ENCODE measurements at places on chromosomes 12 and 14.

DNA sequence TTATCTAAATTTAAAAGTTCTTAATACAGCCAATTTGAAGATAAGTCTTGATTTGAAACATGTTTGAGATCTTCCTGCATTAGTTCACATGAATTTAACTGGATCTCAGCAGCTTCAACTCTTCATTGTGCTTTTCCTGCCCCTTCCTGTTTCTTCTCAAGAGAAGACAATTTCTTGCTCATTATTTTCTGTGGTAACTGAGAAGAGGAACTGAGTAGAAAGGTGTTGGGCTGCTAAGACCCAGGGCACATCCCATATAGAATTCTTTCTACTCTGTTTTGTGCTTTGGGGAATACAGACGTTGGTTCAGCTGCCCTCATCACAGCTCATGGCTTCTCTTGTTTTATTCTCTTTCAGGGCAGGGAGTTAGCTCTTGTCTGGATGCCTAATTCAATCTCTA lies 110.2 kb downstream of the SNAPC1 start:
- DNase-seq, result no peak

DNA sequence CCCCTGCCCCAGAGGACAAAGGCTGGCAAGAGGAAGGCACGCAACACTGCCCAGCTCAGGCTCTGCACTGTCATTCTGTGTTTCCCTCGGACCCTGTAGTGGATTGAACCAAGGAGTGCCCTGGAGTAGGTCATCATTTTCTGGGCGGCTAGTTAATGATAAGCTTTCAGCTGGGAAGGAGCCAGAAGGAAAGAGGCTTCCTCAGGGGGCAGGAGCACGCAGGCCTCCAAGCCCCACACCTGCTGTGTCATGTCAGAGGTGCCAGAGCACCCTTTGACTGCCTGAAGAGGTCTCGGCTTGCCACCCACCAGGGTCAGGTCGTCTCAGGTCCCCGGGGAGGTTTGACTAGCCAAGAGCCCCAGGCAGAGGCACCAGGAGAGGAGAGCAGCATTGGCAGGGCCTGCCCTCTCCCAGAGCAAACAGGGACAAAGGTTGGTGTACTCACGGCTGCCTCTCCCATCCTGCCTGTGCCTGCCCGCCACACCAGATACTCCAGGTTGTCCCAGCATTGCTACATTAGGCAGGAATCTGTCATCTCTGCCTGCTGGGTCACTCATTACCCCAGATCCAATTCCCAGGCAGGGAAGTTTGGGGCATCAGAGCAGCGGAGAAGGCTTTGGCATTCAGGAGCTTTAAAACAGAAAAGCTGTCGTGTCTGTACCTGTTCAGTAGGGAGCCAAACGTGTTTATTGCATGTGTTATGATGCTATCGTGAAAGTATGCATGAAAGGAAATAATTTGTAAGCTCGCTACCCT lies 33.5 kb upstream of the ATP2A2 start:
- no peak for DNase-seq

DNA sequence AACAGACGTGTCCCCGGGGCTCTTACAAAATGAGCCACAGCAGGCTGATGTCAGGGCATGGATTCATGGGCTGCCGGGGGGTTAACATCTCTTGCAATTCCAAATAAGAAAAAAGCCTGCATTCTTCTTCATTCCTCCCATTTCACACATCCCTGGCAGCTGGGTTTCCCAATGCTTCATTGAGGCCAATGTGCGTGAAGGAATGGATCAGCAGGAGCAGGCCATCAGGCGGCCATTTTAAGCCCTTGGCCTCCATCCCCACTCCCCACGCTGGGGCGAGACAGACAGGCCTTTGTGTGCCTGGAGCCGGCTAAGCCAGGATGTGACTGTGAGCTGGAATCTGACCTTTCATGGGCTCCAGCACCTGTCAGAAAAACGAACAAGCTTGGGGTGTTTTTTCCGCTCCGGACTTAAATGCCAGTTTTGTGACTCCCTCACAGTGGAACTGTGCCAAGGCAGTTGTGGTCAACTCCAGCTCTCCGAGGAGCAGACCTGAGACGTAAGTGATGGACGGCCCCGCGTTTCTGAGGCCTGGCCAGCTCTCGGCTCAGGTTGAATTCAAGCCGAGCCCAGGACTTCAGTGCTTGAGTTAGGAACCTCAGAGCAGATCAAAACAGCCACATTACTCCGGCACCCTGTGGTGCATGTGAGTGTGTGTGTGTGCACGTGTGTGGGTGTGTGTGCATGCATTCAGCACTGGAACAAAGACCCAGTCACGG lies 133.1 kb downstream of the TMEM30B start:
- peak; percentile 84 for DNase-seq

DNA sequence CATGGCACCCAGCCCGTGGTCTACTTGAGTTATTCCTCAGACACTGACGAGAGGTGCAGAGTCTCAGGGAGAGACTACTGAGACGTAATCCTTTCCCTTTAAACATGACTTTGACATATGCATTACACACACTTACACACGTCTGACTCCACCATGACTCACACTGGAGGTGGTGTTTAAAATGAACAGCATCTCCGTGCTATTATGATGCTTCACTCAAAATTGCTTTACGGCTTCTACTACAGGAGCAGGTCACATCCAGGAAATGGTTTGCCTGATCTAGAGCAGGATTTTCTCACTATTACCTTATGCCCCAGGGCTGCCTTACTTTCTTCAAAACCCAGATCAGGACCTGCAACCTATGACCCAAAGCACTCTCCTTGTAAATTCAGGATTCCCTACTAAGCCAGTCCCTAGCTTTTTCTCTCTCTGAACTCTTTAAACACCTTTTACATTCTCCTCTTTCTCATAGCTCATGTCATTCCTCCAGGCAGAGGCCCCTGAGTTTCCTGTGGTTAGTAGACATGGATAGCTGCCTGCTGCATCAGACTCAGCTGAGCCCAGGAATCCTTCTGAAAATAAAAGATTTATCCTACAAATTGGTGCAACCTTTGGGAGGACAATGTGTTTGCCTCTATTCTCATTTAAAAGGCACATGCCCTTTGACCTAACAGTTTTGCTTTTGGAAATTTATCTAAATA lies 31.2 kb downstream of the TMCC3 start:
- DNase-seq, result no peak

DNA sequence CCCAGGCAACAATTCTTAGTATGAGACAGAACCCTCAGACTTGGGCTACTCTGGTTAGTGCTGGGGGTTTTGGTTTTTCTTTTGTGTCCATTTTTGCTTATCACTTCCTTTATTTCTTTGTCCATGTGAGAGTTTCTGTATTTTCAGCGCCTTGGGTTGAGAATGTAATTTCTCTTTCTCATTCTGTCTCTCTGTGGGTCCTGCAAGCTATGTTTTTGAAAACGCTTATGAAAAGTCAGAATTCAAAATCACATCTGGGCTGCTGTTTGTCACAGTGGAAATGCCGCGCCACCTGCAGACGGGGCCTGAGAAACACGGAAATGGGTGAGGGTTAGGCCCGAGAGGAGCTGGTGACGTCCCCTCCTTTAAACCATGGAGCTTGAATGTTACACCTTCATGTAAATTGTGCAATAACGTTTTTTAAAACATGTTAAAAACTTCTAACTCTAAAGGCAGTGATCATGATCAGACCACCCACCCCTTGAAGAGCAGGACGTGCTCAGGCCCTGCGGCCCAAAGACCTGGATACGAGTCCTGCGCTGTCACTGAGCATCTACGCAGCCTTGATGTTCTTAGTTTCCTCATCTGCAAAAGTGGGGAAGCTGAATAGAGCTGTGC lies 26.1 kb downstream of the JDP2 start:
- no peak for DNase-seq

DNA sequence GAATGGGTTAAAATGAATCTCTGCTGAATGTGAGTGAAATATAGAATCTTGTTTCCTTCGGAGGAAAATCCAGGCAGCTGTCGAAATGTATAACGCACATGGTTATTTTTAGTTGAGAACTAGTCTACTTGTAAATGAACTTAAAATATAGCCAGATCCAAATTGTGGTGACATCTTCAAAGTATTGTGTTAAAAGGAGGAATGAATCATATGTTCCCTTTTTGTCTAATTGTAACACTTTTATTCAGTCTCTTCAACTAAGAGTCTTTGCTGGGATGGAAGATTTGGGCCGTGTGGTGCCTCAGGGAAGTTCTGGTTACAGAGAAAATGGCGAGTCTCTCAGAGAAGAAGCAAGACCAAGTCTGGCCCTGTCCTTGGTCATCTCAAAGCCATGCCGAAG lies 82.5 kb downstream of the SLC4A8 start:
- DNase-seq, result no peak

GRCh38 chr12:120215766-120216735 lies 15.1 kb upstream of the RPLP0 start:
- DNase-seq, result no peak

- no peak for DNase-seq
These were observed 289.5 kb upstream of the RGS6 start for GRCh38 chr14:71642715-71643114.

- no peak for DNase-seq
These were observed 5.9 kb downstream of the PSMB5 start for GRCh38 chr14:23028799-23029198.

DNA sequence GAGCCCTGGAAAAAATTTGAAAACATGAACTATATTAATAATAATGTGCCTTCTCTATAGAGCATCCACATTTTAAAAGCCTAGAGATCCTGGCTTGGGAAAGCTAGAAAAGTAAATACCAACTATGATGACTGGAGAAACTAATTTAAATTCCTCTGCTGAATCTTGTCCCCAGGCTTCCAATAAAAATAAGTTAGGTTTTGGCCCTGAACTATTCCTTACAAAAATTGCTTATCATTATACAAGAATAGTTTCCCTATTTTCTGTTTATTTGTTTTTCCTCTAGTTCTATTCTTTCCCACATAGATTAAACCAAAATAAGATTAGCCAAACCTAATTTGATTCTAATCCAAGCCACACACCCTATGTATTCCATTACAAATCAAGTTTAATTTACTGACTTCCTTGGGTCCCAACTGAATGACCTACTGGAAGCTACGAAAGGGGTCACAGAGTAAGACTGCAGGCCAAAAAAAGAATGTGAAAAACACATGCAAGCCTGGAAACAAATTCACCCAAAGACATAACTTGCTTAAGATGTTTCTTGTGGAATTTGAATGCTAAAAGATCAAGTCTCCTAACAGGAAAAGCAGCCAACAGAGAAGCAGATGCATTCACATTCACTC lies 133.0 kb downstream of the PAWR start:
- DNase-seq, result no peak

GRCh38 chr14:81305743-81306142 lies 85.0 kb upstream of the GTF2A1 start:
- DNase-seq, result no peak

DNA sequence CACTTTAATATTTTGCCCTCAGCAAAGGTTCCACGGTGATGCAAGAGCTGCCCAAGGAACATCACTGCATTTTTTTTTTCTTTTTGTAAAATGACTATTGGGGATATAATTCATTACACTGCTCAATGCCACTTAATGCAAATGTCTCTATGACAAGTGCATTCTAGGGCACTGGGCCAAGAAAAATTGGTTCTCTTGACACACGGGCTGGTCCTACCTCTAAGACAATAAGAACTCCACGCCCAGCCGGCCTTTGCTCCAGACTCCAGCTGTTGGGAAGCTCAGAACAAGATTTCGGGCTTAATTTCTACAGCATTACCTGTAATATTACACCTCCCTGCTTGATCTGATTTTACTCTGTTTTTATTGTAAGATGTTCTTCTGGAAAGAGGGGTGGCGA lies 48.8 kb upstream of the VRK1 start:
- DNase-seq, result no peak

- no peak for DNase-seq
These were observed 369.8 kb downstream of the AACS start for GRCh38 chr12:125434936-125435443.

DNA sequence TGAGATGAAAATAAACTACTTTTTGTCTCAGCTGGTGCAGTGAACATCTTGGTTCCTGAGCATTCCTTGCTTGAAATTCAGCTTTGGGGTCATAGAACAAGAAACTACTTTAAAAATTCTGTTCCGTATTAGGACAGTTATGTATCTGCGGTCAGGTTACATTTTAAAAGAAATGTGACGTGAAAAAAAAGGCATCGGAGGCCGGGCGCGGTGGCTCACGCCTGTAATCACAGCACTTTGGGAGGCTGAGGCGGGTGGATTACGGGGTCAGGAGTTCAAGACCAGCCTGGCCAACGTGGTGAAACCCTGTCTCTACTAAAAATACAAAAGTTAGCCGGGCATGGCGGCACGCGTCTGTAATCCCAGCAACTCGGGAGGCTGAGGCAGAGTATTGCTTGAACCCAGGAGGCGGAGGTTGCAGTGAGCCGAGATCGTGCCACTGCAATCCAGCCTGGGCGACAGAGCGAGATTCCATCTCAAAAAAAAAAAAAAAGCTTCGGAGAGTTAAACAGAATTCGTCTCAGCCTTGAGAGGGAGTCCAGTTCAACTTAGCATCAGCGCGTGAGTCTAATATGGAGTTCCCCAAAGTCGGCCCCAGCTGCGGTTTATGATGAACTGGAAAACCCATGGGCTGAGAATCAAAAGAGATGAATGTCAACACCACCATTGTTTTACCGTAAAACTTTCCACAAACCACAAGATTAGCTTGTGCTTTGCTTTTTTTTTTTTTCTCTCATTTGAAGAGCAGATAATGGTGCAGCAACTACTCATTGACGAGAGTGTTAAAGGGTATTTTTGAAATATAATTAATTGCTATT lies 2.1 kb upstream of the SLC2A13 start:
- DNase-seq, result no peak

GRCh38 chr14:29521526-29522137 lies 406.0 kb downstream of the PRKD1 start:
- no peak for DNase-seq

- DNase-seq, result no peak
These were observed 2.3 kb downstream of the NPAS3 start for GRCh38 chr14:32940711-32941667.

DNA sequence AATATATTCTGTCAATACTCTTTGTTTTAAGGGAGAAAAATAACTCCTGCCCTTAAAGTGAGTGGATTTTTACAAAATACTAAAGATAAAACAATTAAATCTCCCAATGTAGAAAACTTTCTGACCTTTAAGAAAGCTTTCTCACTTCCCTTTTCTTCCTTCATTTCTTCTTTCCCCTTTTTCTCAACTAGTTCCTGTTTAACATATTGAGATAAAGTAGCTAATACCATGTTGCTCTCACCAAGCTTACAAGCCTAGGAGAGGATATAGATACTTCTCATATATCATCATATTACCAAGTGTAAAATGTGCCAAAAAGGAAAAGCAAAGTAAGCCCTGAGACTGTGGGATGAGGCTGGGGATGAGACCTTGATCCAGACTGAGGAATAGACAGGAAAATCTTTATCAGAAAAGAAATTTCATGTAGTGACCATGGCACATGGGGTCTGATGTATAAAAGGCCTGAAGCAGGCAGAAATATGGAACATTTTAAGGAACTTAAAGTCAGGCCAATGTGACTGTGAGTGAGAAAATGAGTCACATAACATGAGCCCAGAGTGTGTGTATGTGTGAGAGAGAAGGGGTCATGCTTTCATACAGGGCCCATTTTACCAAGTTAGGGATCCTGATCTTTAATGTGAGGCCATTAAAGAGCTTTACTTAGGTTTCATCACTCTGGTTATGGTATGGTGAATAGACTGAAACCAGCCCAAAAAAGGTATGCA lies 1.6 kb upstream of the RPL10L start:
- no peak for DNase-seq

GRCh38 chr14:69303086-69303485 lies 43.1 kb downstream of the GALNT16 start:
- no peak for DNase-seq

Data from left forelimb (tissue), 1 donor.